ENCODE measurements at places on chromosomes 1 and 21.
A peak's percentile ranks its signal among the peaks of the same experiment; 100 is the strongest.

DNA sequence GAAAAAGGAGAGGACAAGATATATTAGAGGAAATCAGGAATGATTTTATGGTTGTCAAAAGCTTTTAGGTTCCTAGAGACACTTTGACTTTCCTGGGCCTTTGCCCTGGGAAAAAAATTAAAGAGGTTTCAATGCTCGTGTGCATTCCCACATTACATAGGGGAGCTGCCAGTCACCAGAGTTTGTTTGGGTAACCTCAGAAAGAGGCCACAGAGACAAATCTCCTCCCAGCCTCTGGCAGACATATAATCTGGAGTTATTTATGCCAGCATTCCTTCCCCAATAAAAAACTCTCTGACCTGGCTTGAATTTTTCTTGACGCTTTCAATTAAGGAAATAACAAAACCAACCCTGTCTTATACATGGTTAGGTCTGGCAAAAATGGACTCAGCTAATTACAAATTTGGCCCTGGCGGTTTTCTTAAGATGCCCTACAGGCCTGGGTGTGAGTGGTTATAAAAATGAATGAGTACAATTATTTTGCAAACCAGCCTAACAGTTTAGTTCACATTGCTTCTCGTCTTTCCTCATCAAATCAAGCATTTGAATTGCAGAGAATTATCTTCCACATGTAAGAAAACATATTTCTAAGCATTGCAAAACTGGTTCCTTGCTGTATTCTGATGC is 63.7 kb downstream of the WLS start:
- DNase-seq = no peak

DNA sequence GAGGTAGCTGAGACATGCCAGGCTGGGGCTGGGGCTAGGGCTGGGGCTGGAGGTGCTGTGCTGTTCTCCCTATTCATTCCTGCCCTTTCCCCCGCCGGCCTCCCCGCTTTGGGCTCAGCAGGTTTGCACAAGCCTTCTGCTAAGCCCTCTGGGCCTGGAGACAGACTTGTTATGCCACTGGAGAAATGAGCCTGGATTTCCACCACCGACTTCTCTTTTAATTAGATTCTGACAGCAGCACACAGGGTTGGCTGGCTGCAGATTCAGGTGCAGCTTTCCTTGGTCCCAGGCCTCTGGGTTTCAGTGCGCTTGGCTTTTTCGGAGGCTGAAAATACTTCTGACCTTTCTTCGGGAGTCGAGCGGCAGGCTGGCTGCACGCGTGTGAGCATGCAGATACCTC is 71.5 kb upstream of the ACTL8 start:
- no peak for DNase-seq

DNA sequence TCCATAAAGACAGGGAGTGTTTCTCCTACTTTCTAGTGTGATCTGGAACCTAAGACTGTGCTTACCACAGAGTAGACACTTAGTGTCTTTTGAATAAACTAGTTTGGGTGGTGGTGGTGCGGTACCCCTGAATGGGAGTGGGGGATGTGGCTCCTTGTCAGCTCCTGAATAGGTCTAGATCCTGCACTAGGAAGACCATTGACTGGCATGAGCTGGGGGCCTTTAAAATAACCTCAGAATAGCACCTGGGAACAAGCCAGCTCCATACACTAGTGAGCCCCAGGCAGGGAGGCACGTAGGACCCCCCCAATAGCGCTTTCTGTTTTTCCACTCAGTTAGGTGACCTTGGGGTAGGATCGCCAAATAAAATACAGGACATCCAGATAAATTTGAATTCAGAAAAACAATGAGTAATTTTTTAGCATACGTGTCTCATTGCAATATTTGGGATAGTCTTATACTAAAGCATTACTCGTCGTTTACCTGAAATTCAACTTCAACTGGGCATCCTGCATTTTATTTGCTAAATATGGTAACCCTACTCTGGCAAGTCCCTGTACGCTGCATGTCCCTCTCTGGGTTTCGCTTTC is 45.6 kb downstream of the AZIN2 start:
- DNase-seq = no peak

GRCh38 chr21:14826630-14827029 is 238.2 kb downstream of the NRIP1 start:
- DNase-seq = no peak

DNA sequence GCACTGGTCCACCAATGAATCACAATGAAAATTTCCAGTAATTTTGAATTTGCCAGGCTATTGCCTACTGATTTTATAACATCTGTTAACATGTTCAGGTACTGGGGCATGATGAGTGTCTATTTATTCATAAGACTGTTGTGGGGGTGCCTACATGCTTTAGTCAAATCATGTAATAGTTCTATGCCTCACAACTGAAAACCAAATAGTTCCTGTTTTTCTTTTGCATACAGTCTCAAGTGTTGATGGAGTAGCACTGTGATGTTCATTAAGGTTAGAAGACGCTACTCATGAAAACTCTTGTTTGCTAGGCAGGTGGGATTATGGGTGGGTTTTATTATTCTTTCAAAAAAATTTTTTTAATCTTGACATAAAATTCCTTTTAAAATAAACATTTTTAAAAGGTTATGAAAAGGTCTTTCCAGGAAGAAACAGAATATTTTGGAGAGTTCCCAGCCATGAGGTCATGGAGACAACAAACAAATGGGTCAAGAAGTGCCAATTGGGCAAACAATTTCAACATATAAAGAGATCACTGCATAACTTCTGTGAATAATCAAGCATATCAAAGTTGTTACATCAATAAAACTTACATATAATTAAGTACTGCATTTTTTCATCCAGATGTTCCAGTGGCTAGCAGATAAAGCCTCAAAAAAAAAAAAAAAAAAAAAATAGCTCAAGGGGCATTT is 40.2 kb upstream of the NHLH2 start:
- DNase-seq = no peak

GRCh38 chr1:42739753-42740700 is at the start of gene CLDN19:
CLDN19 (minus strand) TSS chr1:42740236; CDS start chr1:42740063, 173 bp downstream.
- no peak for DNase-seq

DNA sequence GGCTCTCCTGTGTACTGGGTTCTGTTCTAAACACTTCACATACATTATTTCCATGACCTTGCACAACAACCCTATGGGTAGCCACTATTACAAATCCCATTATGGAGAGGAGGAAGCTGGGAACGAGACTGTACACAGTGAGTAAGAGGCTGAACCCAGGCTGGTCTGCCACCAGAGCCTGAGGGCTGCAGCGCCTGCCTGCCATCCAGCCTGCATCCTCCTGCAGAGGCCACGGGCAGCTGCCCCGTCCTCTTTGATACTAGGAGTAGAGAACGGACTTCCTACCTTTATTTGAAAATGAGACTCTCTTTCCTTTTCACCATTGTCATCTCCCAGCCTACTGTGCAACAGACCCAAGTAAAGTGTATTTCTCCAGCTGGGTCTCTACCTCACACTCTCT is 370.0 kb downstream of the HHAT start:
- DNase-seq = no peak

DNA sequence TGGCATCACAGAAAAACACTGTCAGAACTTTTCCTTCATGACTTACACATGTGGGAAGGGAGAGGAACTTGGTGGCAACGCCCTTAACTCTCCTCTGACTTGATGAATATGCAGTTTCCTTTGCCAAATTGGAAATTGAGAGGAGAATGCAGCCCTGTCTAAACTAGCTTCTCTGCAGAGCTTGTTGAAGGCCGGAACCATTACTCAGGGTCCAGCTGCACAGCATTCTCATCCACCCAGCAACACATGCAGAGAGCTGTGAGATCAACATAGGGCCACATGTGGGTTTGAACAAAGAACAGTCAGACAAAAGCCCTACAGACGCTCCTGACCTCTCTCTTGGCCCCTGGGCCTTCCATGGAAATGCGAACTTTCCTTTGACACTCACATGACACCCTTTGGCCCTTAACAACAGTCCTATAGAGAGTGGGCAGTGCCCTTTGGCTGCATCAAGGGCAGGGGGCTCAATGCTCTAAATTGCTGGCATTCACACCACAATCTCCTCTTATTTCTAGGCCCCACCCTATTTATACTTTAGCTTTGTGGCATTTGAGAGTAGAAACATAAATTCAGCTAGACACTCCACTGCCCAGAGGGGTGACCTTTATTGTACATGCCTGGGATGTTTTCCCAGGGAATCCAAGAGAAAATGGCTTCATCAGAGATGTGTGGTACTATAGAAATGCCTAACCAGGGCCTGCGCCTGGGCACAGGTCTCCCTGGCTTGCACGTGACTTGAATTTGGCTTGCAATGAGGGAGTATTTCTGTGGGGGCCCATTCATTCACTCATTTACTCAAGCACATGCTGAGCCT is 64.4 kb downstream of the CDC7 start:
- DNase-seq = no peak

DNA sequence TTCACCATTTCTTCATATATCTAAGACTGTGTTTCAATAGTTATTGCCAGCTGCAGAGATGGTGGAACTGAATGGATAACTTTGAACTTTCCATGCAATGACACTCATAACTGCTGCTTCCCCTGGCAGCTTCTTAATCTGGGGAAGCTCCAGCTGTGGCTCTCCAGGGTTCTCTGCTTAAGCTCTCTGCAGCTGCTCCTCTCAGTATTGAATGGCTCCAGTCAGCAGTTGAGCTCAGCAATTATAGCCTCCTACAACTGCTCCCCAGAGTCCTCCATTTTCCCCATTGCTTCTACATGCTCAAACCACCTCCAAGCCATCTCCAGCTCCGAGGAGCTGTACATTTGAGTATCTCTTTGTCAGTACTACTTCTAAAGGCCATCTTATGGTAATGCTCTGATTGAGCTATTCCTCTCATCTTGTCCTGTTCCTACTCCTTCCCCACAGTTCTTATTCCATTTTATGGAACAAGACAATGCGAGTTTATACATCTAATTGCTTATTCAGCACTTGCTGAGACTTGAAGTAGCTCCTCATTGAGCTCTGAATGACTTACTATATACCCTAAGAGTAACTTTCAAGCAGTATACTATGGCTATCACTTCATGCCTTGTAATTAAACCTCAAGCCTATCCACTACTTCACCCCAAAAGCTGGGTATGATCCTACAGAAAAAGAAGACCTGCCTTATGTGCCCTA is 362.4 kb downstream of the NEGR1 start:
- DNase-seq = no peak

DNA sequence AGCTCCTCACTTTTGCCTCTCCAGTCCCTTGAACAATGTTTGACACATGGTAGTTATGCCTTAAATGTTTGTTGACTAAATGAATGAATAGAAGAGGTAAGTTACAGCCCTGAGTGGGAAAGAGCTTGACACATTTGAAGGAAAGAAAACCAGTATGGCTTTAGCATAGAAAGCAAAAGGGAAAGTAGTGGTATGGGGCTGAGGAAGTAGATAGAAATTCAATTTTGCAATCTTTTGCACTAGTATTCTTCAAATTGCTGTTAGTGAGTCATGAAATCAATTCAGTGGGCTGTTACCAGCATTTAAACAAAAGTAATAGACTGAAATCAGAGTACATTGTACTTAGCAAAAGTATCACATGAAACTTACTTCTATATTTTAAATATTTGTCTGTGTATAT is 21.1 kb downstream of the PLA2G4A start:
- no peak for DNase-seq

DNA sequence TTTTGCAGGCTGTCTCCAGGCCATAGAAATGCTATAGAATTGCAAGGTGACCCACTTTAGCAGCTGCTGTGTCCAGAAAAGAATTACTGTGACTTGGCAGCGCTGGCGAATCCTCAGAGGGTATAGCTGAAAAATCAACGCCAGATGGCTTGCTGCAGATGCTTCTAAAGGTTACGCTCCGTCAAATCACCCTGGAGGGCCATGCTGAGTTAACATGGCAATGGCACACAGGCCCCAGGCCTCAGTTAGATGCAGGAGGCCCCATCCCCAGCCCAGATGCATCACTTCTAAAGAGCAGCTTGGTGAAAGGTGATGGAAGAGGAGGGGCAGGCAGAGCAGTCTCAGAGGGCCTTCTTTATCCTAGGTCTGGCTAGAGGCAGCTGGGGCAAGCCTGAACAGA is 18.0 kb downstream of the KIAA1614 start:
- DNase-seq = no peak

- DNase-seq = no peak
Observed at GRCh38 chr1:161834967-161835550, 68.9 kb downstream of the ATF6 start.

- DNase-seq = no peak
Observed at GRCh38 chr1:40808444-40808843, 24.9 kb downstream of the KCNQ4 start.

- no peak for DNase-seq
Observed at GRCh38 chr1:1335283-1335682, 4.2 kb downstream of the TAS1R3 start.

GRCh38 chr1:112840631-112841624 is 115.1 kb downstream of the SLC16A1 start:
- peak; percentile 77 for DNase-seq

- no peak for DNase-seq
Observed at GRCh38 chr1:35298464-35298863, 30.0 kb downstream of the ZMYM4 start.

DNA sequence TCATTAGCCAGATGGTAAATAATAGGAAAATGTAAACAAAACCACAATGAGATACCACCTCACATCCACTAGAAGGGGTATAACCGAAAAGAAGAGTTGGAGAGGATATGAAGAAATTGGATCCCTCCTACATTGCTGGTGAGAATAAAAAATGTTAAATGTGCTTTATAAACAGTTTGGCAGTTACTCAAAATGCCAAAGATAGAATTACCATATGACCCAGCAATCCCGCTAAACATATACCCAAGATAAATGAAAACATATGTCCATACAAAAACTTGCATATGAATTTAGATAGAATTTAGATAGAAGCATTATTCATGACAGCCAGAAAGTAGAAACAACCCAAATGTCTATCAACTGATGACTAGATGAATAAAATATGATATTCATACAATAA is 4.4 kb upstream of the FMO2 start:
- no peak for DNase-seq

- DNase-seq = peak; percentile 83
Observed at GRCh38 chr21:25735646-25736597, 1.1 kb downstream of the GABPA start.

DNA sequence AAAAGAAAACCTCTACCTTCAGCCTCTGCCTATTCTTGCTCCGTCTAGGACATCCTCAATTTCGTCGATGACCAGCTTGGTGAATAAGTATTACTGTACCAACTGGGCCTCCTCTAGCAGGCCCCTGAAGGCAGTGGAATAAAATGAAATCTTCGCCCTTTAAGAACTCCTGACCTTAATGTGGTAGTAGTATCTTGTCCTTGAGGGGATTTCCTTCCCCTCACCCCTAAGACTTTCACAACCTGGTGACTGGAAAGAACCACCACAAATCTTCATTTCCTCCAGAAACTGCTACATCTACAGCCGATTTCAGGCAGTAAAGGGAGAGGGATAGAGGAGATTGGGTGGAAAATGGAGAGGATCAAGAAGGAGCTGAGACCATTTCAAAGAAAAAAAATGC is 1.6 kb upstream of the HAX1 start:
- DNase-seq = no peak

- DNase-seq = no peak
Observed at GRCh38 chr1:88276163-88276562, 407.9 kb upstream of the PKN2 start.

DNA sequence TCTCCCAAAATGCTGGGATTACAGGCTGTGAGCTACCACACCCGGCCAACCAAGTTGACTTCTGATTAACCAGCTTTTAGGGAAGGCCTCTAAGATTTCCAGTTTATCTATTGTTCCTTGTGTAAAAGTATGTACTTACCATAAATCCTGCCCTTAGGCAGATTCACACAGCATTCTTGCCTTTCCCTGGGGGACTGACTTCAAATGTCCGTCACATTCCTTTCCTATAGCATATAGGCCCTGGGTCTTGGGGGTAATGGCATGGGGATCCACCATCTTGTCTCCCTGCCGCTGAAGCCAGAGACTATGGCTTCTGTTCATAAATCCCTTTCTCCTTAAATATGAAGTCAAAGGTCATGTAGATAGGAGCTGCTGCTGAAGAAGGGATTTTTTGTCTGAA is 872 bp upstream of the PINK1 start:
- no peak for DNase-seq

Measured in NCI-H2029 (cell line).